ENCODE measurements at places on chromosomes 6 and 20.

DNA sequence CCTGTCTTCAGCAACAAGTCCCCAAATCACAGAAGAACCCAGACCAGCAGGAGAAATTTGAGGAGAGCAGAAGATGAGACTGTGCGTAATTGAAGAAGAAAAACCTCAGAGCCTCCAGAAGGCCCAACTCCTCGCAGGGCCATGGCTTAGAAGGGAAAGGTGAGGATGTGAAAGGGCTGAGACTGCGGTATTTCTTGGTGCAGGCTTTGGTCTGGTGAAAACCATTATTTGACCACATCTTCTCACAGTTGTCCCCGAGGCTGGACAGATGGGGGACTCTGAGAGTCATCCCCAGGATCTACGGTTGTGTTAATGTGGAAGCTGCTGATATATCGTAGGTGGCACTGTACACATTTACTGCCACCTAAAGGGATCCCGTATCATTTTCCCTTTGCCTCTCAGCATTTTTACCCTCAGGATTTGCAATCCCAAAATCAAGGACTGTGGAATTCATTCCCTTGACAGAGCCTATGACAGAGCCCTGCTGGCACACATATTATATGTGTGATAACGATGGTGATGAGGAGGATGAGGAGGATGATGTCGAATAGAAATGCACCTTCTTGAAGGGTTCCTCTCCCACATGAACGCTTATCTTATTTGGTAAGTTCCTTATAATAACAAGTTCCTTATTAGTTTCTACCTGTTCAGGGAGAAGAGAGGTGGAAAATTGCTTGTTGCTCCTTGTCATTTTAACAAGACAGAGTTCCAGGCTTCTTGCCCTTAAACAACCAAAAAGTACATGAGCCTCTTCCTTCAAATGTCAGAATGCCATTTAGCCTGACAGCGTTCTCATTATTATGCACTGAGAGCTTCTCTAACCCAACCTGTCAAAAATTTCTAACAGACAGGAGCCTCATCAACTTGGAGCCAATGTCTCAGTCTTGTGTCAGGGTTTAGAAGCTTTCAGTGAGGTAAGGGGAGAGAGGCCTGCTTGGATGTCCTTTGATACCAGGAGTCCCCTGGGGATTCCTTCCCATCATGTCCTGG lies 135.8 kb downstream of the PXDC1 start:
- no peak for DNase-seq

- DNase-seq = no peak
These were observed 100.6 kb downstream of the MAP3K4 start for GRCh38 chr6:161091972-161092701.

DNA sequence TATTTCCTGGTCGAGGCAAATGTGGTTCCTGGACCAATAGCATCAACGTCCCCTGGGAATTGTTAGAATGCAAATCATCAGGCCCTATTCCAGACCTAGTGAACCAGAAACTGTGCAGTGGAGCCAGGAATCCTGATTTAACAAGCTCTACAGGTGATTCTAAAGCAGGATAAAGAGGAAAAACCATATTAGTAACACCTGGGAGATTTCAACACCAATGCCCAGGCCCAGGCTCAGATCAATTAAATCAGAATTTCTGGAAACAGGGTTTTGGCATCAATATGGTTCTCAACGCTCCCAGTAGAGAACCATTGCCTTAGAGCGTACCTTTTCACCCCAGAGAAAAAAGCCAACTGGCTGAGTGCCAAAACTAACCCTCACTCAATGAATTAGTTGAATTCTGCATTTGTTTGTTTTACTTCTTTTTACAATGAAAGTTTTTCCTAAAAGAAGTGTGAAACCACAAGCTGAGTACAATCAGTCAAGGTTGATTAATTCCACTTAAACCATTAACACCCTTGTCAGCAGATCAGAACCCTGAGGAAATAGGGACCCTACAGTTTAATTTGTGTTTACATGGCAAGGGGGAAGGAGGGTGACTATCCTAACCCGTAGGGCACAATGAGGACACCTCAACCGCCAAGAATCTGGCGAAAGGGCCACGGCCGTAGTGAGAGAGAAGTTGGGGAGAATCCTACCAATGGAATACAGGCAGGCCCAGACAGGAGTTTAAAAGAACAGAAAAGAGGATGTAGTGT lies 34.9 kb upstream of the LOC128125822 start:
- no peak for DNase-seq

- DNase-seq = no peak
These were observed 12.6 kb upstream of the EIF2S2 start for GRCh38 chr20:34124469-34125249.

- DNase-seq = no peak
These were observed 529 bp upstream of the ENPP4 start for GRCh38 chr6:46129291-46129628.

DNA sequence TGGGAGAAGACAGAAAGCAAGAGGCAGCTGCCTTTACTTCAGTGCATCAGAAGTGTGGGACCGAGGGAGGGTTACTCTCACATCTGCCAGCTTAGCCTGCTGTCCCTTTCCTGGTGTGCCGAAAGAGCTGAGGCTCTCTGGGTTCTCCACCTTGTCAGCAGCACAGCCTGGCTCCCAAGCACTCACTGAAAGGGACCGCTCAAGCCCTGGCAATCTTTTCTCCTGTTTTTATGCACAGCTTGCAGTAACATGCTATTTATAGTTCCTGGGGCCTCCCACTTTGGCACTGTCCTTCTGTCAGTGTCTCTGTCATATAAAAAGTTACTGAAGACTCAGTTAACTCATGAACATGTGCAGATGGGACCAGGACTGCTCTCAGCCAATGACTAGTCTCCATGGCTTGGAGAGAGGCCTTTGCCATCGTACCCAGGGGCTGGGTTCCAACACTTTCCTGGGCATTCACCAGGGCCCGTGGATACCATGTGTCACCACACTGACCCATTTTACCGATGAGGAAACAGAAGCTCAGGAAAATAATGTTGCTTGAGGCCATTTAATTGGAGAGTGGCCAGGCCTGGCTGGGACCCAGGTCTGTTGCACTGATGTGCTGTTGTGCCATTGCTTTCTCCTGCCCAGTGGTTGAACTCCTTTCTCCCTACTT lies 46.2 kb downstream of the PANK2 start:
- no peak for DNase-seq

- no peak for DNase-seq
These were observed 458.7 kb upstream of the RUNX2 start for GRCh38 chr6:44869321-44869897.

- DNase-seq = no peak
These were observed 22.7 kb downstream of the REPS1 start for GRCh38 chr6:138965291-138965874.

GRCh38 chr20:59547596-59547995 lies 56.7 kb upstream of the PHACTR3 start:
- no peak for DNase-seq

DNA sequence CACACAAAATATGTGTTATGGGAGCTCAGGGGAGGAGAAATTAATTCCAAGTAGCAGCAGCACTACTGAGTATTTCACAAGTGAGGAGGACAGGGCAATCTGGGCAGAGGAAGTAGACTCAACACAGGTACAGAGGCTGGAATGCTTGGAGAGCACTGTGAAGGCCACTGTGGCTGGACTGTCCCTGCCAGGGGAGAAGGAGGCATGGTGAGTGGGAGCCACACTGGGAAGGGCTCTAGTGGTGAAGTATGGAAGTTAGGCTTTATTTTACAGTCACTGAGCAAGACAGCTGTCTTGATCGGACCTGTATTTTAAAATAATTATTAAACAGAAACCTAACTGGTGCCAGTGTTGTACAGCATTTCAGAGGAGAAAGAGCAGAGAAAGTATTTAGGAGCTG lies 28.8 kb downstream of the FAM229B start:
- no peak for DNase-seq

- no peak for DNase-seq
These were observed 96.3 kb downstream of the PRDM1 start for GRCh38 chr6:106182455-106182854.

- no peak for DNase-seq
These were observed 359.8 kb downstream of the ZFAND3 start for GRCh38 chr6:38179300-38179699.
